ENCODE measurements at places on chromosomes 5 and 9.

GRCh38 chr9:89605465-89606048, 745 bp downstream of the GADD45G start:
- no peak for DNase-seq

DNA sequence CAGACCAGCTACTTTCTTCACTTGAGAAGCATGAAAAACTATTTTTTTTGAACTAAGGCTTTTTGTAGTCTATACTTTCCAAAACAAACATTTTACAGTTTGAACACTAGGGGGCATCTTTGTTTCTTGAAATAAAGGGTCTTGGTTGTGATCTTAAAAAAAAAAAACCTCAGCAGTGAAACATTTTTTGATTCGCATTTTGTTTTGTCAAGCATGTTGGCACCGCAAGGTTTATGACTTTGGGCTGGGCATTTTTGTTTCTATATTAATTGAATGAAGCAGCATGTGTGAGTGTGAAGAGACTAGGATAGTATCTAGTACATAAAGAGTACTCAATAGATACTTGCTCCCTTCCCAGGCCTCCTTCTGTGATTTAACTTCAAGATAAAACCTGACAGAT, 31.6 kb upstream of the ACOT12 start:
- DNase-seq: peak; percentile 17

- DNase-seq: no peak
Observed at GRCh38 chr9:117703537-117703936, 666 bp upstream of the TLR4 start.

DNA sequence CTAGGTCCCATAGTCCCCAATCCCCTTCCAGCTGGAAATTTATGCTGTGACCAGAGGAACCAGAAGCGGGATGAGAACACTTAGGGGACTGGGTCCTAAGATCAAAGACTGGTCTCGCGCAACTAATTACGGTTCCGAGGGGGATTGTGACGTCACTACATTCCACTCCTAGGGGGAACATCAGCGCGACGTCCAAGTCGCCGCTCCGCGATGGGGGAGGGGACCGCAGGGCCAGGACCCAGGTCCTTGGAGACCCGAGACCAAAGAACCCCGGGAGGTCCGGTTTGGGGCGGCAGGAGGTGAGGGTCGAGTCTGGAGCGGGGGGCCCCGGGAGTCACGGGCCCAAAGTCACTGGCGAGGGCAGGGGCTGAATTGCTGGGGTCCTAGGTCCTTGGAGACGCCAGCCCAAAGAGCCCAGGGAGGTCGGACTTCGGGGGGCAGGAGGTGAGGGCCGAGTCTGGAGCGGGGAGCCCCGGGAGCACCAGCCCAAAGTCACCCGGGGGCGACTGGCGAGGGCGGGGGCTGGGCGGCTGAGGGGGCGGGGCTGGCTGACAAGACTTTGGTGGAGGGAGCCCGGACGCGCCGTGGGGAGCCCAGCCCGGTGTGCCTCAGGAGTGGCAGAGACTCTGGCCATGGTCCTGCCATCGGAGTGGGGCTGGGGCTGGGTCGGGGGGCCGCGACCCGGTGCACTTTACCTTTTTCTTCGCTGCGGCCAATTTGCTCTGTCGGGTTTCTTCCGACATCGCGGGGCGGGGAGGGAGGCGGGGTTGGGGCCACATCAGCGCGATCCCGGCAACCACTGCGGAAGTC, at the start of gene GOLGA2:
Gene GOLGA2, minus strand, starts transcription at position 810 of the 810 bp plus-strand sequence. Its CDS starts 31 bp downstream, at position 779.
- DNase-seq: peak; percentile 63

DNA sequence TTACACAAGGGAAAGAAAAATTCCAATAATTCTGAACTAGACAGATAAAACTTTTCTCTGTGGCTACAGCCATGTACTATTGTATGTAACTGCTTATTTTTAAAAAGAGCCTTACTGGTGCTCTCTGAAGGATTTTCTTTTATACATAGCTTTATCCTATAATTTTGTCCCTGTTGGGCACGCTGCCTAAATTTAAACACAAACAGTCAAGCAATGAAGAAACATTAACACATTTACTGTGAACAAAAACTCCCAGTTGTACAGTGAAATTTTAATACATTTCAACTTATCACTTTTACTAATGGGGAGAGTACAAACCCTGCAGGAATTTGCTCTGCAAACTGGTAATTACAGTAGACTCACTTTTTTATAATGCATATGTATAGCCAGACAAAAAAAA, 273.3 kb downstream of the BNC2 start:
- DNase-seq: no peak

DNA sequence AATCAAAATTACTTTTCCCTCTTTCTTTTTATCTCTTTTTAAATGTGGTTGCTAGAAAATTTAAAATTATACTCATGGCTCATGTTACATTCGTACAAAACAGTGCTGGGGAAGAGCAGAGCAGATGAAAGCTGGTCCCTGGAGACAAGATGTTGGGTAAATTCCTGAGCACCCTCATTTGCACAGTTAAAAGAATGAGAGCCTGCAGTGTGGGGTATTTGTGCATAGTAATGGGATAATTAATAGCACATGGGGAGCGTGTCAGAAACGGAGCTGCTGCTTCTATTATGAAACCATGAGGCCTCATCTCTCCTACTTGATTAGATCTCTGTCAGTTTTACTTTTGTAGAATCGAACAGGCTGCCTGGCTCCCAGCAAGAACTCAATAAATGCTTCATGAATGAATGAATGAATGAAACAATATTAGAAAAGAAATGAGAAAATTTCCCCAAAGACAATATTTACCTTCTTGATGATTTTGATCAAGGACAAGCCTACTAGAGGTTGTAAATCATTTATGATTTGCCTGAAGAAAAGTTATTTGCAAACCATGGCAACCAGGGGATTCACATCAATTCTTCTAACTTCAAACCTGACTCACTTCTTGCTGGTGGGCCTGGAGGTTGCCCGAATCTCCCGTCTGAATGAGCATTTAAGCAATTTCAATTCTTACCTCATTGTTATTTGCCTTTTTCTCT, 177.2 kb upstream of the TUT7 start:
- DNase-seq: no peak

DNA sequence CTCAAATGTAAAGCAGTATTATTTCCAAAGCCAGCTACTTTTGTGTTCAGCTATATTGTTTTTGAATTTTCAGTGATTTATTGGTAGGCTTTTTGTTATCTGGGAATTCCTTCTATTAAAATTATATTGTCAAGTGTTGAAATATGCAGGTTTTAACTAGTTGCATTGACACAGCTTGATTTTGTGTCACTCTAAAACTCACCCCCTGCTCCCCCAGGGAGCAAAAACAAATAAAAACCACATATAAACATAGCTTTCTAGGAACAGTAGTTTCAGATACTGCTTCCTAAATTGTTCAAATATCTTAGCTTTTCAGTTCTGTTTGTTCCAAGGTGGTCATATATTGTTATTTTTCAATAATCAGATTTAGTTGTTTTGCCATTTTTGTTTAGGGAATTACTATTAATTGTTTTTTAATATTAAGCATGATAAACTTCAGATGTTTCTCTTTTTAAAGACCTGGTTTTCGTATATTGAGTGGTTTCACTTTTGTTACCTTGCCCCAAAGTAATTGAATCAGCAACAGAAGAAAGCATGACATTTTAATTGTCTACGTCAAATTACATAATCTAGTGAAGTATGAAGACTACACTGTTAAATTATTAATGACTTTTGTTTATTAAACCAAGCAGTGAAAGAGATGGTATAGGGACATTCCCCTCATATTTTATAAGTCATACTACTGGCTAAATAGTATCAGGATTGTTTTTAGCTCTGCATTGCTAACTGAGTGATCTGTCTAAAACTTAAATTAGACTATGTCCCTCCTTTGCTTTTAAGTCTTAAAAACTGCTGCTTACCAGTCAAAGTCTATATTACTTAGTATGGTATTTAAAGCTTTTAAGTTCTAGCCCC, 43.4 kb downstream of the ERBIN start:
- DNase-seq: no peak

- DNase-seq: no peak
Observed at GRCh38 chr5:5800801-5801761, 378.6 kb downstream of the ICE1 start.

- no peak for DNase-seq
Observed at GRCh38 chr5:133049726-133050048, 2.1 kb upstream of the HSPA4 start.

- no peak for DNase-seq
Observed at GRCh38 chr5:39198127-39198526, 21.2 kb downstream of the FYB1 start.

DNA sequence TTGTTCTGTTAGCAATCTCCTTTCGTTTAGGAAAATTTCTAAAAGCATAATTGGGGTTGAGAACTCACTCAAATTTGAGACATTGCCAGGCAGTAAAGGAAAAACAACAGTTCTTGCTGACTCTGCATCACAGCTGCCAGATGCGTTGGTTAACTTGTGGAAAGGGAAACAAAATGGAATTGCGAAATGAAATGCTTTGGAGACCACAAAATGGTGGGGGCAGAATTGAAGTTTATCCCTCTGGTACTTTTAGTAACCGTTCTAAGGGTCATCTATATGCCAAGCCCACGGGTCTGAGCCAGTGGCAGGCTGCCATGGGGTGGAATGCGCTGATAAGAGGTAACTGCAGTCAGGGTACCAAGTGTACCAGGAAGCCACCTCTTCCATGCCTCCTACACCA, 28.6 kb upstream of the SELENOP start:
- DNase-seq: peak; percentile 76

DNA sequence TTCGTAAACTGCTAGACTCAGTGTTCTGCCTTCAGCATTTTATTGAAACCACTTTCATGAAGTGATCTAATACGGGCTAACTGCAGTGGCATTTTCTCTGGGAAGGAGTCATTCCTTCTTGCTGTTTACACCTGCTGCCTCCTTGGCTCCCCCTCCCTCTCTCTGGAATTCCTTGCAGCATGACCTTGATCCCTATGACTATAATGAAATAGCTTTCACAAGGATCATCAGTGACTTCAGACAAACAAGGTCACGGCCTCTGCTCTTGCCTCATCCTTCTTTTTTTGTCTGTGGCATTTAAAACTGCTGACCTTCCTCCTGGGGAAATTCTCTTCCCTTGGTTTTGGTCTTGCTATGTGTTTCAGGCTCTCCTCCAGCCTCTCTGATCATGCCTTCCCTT, 90.2 kb downstream of the ZNF462 start:
- peak; percentile 40 for DNase-seq

DNA sequence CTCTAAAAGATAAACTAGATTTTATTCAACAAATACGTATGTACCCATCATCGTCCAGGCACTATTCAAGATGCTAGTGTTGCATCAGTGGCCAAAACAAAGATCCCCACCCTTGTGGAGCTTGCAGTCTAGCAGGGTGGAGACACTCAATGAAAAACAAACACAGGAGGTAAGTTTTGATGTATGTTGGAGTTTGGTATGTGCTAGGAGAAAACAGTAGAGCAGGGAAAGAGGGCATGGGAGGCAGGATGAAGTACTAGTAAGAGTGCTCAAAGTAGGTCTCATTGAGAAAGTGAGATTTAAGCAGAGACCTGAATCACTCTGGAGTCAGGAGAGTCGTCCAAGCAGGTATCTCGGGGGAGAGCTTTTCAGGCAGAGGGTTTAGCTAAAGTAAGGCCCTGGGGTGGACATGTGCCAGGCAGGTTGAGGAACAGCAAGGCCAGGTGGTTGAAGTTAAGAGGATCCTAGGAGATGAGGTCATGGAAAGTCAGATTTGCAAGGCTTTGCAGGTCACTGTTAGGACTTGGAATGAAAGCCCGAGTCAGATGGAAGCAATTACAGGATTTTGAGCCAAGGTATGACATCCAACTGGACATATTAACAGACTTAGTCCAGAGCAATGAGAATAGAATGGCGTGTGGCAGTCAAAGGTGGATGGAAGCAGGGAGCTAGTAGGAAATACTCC, 9.2 kb downstream of the SNX18 start:
- no peak for DNase-seq

GRCh38 chr5:132500931-132501628, 10.5 kb upstream of the IRF1 start:
- DNase-seq: peak; percentile 48

DNA sequence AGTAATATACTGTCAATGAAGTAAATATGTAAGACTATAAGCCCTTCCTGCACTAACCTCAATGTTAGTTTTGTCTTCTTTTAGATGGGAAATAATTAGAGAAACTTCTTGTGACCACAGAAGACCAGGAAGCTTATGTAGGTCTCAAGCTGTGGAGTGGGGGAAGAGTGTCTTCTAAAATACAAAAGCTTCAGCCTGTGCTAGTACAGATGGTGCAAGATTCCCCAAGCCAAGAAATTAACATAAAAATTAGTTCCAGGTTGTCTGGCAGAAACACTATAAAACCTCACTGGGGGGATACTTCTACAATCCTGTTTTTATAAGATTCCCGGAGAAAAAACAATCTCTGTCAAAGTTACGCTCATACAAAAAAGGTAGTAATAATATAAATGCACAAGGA, 103.6 kb downstream of the FNBP1 start:
- DNase-seq: no peak

DNA sequence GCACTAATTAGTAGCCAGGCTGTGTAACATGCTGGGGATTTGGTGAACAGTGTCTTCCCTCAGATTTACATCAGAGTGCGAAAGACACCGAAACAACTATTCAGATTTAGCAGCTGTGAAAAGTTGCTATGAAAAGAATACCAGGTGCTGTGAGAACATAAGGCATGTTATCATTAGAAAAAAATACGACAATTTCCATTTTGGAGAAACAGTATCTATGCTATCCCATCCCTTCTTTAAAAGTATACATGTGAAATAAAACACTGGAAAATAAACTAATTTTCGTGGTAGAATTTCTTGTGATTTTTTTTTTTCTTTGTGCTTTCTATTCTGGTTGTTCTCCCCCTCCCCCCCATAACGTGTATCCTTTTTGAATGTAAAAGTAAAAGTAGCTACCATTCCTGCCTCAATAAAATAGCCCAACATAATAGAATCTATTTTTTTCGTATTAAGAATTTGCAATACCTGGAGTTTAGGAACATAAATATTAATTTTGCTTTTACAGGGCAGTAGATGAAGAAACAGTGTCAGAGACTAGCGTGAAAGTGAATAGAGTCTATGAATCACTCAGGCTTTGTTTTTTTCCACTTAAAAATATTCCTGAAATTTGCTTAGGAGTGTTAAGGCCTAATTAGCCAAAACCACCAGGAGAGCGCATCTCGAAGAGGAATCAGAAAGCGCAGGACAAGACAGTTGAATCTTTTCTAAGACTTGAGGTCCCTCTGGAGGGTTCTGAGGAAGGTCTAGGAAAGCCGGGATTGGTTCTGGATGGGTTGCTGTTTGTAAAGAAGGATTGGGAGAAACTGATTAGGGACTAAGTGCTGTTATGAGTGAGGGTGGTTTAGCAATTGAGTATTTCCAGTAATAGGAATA, 813 bp upstream of the SLU7 start:
- no peak for DNase-seq

DNA sequence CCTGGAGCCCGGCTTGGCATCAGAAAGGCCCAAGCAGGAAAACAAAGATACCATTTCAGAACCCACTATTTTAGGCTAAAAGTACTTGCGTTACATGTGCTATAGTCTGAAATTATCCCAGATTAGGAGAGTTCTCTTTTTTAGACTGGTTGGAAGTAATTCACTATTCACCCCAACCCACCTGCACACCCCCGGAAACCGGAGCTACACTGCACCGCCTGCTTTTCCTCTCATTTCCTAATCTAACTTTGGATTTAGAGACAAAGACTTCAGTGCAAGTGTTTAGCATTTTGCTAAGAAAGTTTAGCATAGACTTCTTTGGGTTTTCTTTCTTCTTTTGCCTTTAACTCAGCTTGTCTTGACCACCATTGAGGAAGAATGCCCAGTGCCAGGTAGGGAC, 79.2 kb downstream of the SECISBP2 start:
- DNase-seq: no peak

Data from AG08395 (cell line).